ENCODE measurements at places on chromosomes 3 and 15.

DNA sequence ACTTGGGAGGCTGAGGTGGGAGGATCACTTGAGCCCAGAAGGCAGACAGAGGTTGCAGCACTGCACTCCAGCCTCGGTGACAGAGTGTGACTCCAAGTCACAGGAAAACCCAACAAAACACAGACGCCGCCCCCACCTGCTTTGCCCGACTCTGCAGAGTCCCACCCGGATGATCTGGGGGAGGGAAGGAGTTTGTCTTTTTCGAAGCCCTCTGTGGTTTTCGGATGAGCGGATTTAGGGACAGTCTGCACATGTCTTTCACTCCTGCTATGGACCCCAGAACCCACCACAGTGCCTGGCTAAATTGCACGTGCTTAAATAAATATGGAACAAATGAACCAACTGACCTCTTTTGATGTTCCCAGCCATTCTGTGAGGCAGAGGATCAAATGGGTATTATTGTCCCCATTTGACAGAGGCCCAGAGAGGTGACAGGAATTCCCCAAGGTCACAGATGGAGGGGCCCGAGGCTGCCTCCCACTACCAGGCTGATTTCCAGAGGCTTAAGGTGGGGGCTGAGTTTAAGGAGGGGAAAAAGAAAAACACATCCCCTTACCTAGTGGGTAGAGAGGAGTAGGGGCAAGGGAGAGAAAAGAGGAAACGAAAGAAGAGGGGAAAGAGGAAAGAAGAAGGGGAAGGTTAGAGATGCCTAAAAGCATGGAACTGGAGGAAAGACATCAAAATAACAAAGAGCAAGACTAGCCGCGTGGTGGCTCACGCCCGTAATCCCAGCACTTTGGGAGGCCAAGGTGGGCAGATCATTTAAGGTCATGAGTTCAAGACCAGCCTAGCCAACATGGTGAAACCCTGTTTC lies 59.4 kb upstream of the TFRC start:
- DNase-seq, result no peak

GRCh38 chr15:51768018-51768417 lies 16.6 kb downstream of the TMOD2 start:
- DNase-seq, result no peak

GRCh38 chr3:180961087-180961486 lies 28.4 kb downstream of the DNAJC19 start:
- DNase-seq, result no peak

DNA sequence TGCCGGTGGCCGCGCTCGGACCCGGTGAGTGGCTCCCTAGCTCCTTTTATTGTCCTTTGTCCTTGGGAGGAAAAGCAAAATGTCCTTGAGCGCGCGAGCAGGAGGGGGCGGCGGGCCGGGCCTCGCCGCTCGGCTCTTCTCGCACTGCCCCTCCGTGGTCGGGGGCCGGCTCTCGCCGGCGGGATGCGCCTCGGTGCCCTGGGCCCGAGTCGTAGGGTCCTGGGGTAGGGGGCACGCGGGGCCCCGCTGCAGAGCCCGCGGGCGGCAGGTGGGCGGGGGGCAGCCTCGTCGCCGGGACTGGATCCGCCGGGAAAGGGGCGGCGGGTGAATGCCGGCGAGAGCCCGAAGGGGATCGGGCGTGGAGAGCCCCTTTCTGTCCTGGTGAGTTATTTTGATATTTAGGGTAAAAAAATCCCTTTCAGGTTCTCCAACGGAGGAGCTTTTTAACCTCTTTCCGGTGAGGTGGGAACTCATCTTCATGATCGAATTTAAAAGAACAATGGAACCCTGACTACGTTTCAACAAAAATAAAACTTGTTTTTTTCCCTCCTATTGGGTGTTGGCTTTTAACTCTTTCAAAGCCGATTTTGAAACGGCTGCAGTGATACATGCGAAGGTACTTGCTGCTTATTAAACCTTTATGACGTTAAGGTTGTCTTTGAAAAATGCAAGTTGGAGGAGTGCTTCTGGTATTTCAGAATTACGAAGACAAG lies 16.8 kb upstream of the CHD2 start:
- DNase-seq, result no peak

- no peak for DNase-seq
Observed at GRCh38 chr3:73783811-73784210, 159.1 kb upstream of the PDZRN3 start.

DNA sequence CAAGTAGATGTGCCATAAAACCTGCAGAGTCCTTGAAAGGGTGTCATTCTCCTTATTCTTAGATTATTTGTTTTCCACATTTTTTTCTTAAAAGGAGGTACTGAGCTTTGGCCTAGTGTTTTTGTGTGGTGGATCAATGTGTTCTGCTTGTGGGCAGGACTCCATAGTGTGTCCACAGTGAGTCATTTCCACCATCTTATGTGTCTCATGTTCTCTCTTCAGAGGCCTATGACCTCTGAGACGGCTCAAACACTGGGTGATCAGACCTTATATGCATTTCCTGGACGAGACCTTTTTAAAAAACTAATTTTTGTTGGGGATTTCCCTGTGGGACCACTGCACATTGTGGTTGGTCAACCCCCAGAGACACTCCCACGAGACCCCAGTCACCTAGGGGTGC lies 93.4 kb downstream of the CHCHD4 start:
- DNase-seq, result no peak

- no peak for DNase-seq
Observed at GRCh38 chr3:106700981-106701380, 676.3 kb upstream of the CCDC54 start.

- DNase-seq, result no peak
Observed at GRCh38 chr15:64305261-64305660, 50.7 kb downstream of the CSNK1G1 start.

- no peak for DNase-seq
Observed at GRCh38 chr3:24086206-24086605, 141.1 kb downstream of the NR1D2 start.

- DNase-seq, result no peak
Observed at GRCh38 chr3:151016478-151016795, 43.9 kb upstream of the CLRN1 start.

DNA sequence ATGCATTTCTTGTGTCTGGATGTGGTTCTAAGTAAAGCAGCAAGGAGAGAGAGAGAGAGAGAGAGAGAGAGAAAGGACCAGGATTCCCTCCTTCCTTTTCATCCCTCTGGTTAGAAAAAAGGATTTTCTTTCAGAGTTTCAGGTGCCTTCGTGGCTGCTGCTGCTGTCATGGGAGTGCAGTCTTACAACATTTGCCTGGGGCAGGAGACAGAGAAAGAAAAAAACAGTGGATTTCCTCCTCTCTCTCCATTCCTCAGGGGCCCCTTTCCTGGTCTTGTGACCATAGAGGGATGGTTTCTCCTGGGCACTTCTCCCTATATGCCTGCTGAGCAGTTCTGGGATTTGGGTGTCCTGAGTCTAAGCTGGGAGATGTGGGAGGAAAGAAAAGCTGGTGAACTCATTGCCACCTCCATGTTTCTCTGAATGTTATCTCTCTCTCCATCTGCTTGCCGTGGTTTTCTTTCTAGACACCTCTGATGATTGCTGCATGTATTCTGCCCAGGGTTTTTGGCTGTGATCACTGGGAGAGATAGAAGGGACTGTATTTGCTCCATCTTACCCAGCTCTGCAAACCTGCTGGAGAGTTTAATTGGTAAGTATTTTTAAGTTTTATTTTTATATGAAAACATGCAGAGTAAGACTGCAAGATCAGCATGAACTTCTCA lies 142.4 kb upstream of the RGMA start:
- no peak for DNase-seq

DNA sequence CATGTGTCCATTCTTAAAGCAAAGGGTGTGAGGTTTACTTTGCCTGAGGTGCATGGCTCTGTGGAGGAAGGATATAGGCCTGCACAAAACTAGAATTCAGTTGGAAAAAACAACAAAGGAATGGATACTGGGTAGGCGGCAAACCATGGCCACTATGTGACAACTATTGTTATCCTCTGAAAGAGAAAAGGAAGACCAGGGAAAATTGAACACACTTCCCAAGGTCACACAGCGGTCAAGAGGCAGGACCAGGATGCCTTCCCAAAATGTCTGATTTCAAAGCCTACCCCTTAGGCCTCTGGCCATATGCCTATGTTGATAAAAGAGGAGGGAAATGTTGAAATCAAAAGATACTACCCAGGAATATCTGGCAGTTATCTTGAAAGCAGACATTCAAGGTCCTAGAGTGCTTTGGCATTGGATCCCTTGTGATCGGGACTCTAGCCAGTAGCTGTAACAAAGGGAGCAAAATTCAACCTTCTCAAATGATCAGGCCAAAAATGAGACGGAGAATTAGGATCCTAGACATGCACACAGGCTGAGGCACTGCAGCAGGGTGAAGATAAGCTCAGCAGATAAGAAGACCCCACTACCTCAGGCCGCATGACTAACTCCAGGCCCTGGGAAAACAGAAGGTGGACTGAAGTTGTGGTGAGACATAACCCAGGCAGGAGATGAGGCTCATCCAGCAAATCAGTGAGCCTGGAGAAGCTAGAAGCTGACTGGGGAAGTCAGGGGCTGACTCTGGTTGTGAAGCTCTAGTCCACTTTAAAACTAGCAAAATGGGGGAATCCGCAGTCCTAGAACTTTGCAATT lies 292.2 kb downstream of the NEK10 start:
- DNase-seq, result no peak
